Right cardiac atrium (tissue), 5 donors: ENCODE measurements at places on chromosomes 5 and 9. TPM values are rescaled to one million over a fixed set of nuclear protein-coding genes. Genes with fewer than 3 reads are reported as not detected.
A peak's percentile ranks its signal among the peaks of the same experiment; 100 is the strongest.

GRCh38 chr5:81971712-81972491, at the start of gene ATG10:
TSS of gene ATG10 (plus strand) at chr5:81972023. CDS start at chr5:81987571, 15,548 bp downstream.
- DNase-seq, result peak; percentile 93

Gene LSM11
- 2.0 TPM for total RNA-seq

- DNase-seq, result peak; percentile 77
Measured at GRCh38 chr9:3962971-3963642, 336.8 kb downstream of the GLIS3 start.

Gene NUTM2G
- not detected for total RNA-seq

DNA sequence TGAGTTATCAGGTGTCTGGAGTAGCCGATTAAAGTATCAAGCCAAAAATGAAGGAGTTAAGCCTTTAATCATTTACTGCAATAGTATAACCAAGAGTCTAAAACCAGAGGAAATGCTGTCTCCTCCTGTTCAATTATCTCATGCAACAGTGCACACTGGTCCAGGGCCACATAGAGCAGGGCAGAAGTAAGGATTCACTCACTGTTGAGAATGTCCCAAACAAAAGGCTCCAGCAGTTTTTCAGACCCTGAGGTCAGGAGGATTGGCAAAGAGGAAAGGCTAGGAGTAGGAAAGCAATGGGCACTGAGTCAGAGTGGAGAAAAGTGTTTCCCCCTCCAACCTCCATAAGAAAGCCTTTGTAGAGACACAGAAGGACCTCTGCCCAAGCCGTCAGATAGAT, 168.2 kb downstream of the RNF180 start:
- DNase-seq, result no peak
